ENCODE measurements at places on chromosomes 12 and 14.

- DNase-seq, result no peak
Observed at GRCh38 chr12:117563706-117564105, 202.3 kb upstream of the NOS1 start.

DNA sequence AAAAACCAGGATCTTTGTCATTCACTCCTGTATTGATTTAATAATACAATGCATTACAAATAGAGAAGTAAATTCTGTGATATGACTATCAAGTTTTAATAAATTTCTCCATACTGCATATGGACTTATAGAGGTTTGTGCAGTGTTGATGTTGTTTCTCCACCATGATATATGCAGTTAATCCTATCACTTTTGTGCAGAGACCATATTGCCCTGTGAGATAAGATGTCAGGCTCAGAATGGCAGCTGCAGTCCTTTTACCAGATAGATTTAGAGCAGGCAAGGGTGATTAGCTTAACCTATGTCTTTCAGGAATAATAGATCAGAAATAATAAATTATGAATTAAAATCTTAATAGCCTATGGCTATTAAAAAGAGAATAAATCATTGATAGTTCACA lies 38.6 kb upstream of the KCNJ8 start:
- no peak for DNase-seq

GRCh38 chr12:30463636-30464035 lies 232.0 kb downstream of the IPO8 start:
- no peak for DNase-seq

- no peak for DNase-seq
Observed at GRCh38 chr14:24013654-24014514, 25.2 kb downstream of the DHRS4L2 start.

DNA sequence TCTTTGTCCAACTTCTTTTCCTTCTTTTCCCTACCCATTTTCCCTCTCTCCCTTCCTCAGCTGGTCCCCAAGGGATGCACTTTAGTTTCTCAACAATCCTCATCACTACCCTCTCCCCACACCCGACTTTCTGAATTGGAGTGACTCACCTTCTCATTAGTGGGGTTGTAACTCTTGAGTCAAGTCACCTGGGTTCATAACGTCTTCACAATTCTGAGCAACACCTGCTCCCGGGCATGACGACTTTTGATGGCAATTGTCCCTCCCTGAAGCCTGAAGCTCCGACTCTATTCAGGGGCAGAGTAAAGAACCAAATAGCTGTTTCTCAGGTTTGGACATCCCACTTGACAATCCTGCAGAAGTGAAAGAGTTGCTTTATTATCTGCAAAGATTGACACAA lies 82.7 kb upstream of the OTX2 start:
- DNase-seq, result no peak

GRCh38 chr12:85280984-85281630 lies 1.1 kb downstream of the ALX1 start:
- DNase-seq, result no peak

DNA sequence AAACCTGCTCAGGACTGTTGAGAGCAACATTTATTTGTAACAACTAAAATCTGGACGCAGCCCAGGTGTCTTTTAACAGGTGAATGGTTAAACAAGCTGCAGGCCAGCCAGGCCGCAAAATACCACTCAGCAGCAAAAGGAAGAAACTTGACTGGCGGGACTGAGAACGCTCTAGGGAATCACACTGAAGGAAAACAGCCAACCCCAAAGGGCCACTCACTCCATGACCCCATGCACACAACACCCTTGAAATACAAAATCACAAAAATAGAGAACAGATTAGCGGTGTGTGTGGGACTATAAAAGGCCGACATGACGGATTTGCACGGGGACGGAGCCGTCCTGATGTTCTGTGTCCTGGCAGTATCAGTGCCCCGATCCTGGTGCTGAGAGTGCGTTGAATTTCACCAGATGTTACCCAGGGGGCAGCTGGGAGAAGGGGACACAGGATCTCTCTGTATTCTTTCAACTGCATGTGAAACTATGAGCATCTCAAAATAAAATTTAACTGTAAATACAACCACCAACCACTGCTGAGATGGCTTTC lies 23.0 kb downstream of the VPS37B start:
- no peak for DNase-seq

DNA sequence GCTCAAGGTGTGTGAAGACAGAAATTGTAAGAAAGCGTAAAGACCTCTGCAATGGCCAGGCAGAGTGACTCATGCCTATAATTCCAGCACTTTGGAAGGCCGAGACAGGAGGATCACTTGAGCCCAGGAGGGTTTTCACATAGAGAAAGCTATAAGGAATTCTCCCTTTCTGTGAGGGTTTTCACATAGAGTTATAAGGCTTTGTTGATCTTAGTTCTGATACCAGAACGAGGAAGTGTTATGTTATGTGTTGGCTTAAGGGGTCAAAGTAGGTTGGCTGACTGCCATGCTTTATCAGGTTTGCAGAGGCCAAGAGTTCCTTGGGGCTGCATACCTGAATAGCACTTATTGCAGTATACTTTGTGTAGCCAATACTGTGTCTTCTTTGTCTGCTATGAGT lies 139.1 kb downstream of the ERC1 start:
- no peak for DNase-seq

- no peak for DNase-seq
Observed at GRCh38 chr12:88951177-88951576, 370.9 kb upstream of the KITLG start.

Data from thoracic aorta (tissue), 2 donors.